ENCODE measurements at places on chromosomes 12 and 14.

- no peak for DNase-seq
These were observed 25.9 kb upstream of the POC1B start for GRCh38 chr12:89551747-89552146.

DNA sequence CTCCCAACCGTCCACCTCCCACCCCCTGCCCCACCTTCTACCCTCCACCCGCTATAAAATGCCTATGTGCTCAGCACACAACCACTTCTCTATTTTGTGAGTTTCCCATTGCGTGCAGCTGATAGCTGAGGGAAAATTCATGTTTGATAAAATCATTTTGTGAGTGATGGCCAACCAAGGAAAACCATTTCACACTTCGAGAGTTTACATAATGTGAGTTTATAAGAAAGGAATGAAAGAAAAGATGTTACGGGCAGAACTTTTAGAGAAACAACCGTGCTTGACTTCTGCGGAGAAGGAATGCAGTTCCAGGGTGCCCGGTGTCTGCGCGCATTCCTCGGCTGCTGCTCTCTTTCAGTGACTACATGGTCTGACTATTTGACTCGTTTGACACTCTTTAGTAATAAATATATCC lies 140.9 kb downstream of the EFCAB11 start:
- DNase-seq, result no peak

GRCh38 chr14:81231540-81231939 lies 10.8 kb upstream of the GTF2A1 start:
- DNase-seq, result no peak

DNA sequence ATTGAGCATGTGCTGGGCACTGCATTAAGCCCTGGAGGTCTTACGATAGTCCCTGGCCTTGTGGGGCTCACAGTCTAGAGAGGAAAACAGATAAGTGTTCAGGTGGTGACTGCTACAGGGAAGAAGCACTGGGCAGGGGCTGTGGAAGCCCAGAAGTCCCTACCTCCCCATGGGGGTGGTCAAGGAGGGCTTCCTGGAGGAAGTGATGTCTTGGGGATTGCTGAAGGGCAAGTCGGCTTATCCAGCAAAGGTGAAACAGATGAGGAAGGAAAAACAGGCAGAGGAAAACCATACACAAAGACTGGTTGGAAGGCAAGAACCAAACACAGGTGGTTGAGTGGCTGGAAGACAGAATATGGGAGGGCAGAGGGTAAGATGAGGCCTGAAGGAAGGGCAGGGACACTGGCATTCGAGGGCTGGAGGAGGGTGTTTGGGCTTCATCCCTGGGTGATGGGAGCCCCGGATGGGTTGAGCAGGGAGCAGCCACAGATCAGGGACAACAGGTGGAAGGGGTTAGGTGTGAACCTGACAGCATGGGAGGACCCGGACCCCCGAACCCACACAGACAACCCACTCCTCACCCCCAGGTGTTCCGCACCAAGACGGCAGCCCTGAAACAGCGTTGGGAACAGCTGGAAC lies 2.8 kb downstream of the CFAP73 start:
- DNase-seq, result no peak

Measured in CD4-positive, alpha-beta T cell treated with Interleukin-4 for 4 hours (primary cell).